Fibroblast of skin of right biceps (primary cell): ENCODE measurements at places on chromosomes 12 and 14.

GRCh38 chr14:68603533-68604360, 189.1 kb downstream of the ZFP36L1 start:
- no peak for DNase-seq

DNA sequence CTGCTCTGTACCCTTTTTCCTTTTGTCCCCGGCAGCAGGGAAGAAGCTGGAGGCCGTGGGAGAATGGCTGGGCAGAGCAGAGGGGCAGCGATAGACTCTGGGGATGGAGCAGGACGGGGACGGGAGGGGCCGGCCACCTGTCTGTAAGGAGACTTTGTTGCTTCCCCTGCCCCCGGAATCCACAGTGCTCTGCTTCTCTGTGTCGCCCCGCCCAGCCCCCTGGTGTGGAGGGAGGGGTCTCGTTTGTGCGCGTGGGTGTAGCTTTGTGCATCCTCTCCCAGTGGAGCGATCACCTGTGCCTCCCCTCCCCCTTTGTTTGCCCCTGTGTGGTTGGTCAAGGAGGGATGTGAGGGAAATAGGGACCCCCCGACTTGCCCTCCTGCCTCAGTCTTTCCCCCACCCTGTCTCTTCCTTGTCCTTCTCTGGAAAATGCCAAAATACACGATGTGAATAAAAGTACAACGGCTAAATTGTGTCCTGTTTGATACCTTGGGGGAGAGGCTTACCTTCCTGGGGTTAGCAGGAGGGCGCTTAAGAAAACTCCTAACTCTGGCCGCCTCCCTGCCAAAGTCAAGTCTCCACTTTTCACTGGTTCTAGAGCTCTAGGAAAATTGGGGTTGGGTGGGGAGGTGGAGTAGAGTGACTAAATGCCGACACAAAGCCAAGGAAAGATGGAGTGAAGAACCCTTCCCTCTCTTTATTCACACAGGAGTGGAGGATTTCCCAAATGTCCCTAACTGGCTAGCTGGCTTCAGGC, 990 bp upstream of the TPI1 start:
- DNase-seq = no peak

GRCh38 chr14:64704743-64705380, 638 bp downstream of the PLEKHG3 start:
- DNase-seq = no peak

DNA sequence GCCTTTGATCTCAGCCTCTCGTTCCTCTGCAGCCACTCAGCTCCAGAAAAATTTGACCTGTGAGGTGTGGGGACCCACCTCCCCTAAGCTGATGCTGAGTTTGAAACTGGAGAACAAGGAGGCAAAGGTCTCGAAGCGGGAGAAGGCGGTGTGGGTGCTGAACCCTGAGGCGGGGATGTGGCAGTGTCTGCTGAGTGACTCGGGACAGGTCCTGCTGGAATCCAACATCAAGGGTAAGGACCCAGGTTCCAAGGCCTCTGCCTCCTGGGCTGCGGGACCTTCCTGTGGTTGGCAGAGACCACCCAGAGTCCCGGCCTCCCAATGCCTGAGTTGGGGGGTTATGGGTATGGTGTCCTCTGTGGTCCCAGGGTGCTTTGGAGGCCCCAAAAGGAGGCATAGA, 4.5 kb upstream of the GPR162 start:
- no peak for DNase-seq

DNA sequence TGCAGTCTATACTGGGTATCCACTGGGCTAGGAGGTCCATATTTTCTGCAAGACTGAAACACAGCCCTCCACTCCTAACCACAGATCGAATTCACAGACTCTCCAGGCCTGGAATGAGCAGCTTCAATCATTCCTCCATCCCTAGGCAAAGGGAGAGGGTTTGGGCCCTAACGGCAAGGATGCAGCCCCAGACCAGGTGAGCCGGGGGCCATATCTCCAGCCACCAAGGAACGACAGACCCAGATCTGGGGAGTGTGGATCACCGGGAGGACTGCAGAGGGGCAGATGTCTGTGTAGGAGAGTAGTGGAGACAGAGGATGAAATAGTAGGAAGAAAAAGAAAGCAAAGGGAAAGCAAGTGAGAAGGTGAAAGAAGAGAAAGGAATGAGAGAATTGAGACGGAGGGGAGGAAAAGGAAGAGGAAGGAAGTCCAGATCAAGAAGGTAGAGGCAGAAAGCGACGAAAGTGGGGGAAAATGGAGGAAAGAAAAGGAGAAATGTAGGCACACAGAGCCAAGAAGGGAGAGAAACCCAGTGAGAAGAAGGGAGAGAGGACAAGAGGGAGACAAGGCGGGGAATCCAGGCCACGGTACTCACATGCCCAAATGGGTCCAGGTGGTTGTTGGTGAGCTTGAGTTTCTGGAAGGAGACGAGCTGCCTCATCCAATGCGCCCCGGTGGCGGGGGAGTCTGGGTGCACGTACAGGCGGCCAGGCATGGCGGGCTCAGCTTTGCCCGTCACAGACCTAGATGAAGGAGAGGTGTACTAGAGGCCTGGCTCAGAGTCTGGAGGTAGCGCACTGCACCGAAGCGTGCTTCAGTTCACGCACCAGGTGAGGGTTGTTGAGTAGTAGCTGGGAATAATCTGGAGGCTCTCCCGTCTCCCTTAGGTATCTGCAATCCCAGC, 7.7 kb downstream of the TBX5 start:
- DNase-seq = no peak
